ENCODE measurements at places on chromosomes 1 and 21.

GRCh38 chr1:217542837-217543236 is 88.1 kb downstream of the GPATCH2 start:
- DNase-seq: no peak

GRCh38 chr1:69483246-69483645 is 84.5 kb upstream of the LRRC7 start:
- DNase-seq: no peak

- no peak for DNase-seq
Measured at GRCh38 chr1:1441002-1441888, 5.8 kb downstream of the VWA1 start.

GRCh38 chr1:56933606-56934005 is 32.2 kb downstream of the C8B start:
- no peak for DNase-seq

DNA sequence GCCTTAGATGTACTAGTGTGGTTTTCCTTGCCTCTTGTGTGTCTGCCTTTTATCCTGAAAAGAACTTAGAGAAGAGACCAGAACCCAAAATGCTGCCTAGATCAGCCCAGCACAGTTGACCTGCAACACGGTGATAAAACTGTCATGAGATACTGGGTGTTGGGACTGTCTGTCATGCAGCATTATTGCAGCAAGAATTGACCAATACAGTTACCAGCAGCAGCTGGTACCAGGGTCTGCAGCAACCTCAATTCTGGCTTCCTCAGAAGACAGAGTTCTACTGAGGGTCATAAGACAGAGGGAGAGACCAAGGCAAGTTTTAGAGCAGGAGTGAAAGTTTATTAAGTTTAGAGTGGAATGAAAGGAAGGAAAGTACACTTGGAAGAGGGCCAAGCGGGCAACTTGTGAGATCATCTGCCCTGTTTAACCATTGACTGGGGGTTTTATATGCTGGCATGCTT is 182.0 kb downstream of the DYRK1A start:
- DNase-seq: peak; percentile 2

GRCh38 chr1:154821083-154821482 is 49.0 kb downstream of the KCNN3 start:
- no peak for DNase-seq

DNA sequence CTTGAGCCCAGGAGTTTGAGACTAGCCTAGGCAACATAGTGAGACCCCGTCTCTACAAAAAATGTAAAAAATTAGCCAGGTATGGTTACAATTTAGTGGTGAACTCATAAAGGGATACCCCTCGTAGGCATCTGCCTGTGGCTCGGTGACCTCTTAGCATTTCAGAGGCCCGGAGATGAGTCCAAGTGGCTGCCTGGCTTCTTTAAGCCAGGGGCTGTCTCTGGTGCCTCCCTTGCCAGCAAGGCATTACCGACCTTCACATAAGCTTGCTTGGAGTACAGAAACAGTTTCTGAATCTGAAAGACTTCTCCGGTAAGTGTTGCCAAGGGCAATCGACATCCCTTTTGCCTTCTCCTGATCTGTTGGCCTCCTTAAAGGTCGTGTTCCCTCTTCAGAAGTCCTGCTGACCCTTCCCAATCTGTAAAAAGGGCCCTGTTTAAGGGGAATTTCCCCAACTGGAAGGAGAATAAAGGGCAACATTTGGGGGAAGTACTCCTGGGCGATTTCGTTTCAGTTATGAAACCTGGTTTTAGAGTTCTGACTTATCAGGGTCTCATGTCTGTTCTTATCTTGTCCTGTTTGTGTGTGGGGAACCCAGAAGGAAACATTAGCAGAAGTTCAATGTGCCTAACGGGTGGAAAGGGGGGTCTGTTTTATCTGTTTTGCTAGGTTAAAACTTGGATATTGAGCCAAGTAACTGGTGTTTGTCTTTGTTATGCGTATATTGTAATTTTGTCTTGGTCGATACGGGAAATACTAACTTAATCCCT is 32.9 kb downstream of the KIFAP3 start:
- DNase-seq: no peak

Data from activated T-helper 2 cell treated with anti-CD3 and anti-CD28 coated beads, Interferon-gamma antibody, Interleukin-2, Interleukin-4, amounts not matched to agents 10 μg/mL and 5 μg/mL and 100 μg/mL, durations not matched to agents 14 hours and 24 hours and 36 hours (primary cell).